ENCODE measurements at places on chromosomes 3 and 15.
A peak's percentile ranks its signal among the peaks of the same experiment; 100 is the strongest.

DNA sequence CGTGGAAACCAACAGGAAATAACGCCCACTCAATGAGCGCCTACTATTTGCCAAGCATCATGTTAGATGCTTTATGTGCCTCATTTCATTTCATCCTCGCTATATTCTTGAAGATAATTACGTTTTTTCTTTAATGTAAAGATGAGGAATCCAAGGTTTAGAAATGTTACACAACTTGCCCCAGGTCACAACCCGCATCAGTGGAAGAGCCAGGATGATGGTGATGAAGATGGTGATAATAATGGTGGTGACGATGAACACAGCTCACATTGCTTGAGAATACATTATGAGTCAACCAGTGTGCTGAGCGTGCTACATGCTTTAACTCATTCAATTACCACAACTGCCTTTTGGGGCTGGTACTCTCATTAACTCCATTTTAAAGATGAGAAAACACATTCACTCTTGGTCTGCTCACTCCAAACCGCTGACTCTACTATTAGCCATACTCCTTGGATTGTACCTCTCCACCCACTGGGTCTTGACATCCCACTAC lies 21.5 kb upstream of the MYO1E start:
- no peak for DNase-seq

GRCh38 chr3:17935222-17935621 lies 192.8 kb upstream of the TBC1D5 start:
- no peak for DNase-seq

GRCh38 chr3:61848885-61849284 lies 287.5 kb downstream of the PTPRG start:
- peak; percentile 71 for DNase-seq

DNA sequence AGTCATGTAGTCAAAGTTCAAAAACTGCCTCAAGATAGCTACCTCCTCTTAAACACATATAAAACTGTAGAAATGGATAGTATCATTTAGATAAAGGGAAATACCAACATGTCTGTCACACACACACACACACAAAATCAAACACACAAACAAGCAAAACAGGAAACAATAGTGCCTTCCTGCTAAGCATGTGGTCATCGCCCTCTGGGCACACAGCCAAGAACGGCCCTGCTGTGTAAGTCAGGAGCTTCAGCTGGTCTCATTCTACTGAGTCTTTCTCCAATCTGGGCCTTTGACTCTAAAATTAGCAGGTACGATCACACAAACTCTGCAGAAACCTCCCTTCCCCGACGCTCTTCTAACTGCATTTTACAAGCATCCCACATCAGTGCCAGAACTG lies 272.2 kb upstream of the CHRNA7 start:
- no peak for DNase-seq

DNA sequence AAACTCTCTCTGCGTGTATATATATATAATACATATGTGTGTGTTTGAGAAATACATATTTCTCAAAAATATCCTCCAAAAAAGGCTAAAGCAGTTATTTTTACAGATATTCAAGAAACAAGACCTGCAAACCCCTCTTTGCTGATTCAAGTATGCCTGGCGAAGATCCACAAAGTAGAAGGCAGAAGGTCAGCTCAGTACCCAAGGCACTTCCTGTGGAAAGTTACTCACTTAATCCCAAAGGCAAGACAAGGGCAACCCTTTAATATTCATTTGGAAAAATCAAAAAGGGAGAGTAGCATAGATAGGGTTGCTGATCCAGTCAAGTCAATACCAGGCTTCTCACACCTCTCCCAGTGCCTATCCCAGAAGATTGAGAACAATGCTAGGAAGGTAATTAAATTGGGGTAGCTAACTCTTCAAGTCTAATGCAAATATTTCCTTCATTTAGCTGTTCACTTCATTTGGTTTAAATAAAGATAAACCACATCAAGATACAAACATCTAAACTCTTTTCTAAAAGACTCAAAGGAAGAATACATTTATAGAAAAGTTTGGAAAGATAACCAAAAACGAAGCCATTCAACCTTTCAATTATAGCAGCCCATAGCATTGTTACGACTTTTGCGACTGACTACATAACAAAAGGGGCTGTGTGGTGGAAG lies 7.2 kb downstream of the COX17 start:
- peak; percentile 38 for DNase-seq

DNA sequence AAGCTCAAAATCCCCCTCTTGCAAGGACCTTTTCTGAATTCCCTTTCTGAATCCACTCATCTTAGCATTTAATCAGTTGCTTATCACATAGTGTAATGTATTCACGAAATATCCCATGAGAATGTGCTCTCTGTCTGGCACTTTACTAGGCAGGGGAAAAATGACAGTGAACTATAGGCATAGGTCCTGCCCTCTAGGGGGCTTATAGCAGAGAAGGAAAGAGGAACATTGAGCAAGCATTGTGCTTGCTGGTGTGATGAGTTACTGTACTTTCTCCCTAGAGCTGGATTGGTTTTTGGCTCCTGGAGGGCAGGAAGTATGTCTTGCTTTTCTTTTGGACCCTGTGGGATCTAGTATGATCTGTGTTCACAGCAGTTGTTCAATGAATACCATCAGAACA lies 26.5 kb downstream of the DUOX2 start:
- DNase-seq = peak; percentile 13

- DNase-seq = peak; percentile 16
Observed at GRCh38 chr15:78195735-78196201, 38.6 kb downstream of the ACSBG1 start.

- DNase-seq = no peak
Observed at GRCh38 chr3:115864911-115865310, 241.6 kb downstream of the GAP43 start.

Measured in fibroblast of villous mesenchyme (primary cell).